ENCODE measurements at places on chromosomes 2 and 18.
A peak's percentile ranks its signal among the peaks of the same experiment; 100 is the strongest.

DNA sequence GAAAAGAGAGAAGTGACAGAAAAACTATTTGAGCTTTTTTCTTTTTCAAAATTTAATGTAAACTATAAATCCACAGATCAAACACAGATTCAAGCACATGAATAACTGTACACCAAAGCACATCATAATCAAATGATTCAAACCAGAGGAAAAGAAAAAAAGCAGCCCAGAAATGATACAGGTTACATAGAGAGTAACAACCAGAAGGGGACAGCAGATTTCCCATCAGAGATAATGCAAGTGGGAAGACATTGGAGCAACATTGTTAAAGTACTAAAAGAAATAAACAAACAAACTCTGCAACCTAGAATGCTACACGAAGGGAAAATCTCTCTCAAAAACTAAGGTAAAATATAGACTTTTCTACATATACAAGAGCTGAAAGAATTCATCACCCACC lies 34.5 kb downstream of the CMPK2 start:
- no peak for DNase-seq

DNA sequence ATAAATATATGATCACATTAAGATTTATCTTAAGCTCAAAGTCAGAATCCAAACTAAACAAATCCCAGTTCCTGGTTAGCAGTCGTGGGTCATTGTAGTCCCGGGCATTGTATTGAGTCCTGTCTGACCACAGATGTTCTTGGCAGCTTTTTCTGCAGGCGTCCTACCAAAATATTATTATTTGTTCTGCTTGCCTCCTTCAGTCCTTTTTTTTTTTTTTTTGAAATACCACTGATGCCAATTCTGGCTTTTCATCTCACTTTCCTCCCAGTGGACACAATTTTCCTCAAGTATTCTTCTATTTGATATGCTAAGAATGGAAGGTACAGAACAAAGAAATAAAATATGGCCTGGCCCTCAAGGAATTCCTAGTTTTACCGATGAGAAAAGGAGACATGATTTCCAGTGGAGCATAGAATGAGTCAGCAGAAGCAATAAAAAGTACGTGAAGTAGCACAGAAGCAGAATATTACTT lies 151.6 kb downstream of the CSRNP3 start:
- no peak for DNase-seq

- peak; percentile 55 for DNase-seq
Measured at GRCh38 chr2:102301867-102302362, 9.4 kb upstream of the IL1RL1 start.

DNA sequence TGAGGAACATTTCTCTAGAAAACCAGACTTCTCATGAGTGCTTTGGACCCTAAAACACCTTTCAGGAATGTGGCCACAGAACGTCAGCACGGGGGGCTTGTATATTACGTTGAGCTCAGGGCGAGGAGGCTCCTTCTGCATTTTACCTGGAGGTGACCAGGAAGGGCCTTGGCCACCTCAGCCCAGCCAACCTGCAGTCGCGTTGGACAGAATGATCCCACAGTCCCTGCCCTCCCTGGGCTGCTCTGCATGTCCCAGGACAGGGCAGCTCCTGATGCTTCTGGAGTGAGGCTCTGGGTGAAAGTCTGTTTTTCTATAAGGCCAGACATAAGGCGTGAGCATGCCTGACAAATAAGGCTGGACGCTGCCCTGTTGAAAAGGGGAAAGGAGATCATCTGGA lies 121.9 kb downstream of the NDUFA10 start:
- no peak for DNase-seq

DNA sequence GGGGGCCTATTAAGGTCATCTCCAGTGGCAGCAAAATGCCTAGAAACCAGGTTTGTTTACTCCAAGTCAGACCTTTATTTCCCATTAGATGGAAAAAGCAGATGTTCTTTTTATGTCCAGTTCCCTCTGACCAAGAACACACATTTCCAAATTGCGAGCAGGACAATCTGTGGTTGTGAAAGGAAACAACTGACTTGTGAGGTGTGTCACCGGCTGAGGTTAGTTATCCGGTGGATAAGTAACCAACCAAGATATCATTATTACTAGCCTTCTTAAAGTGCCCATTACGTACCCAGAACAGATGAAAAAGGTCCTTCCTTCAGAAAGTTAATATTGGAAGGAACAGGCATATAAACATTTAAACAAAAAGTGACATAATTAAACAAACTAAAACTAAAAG lies 112.9 kb downstream of the THADA start:
- DNase-seq = no peak

DNA sequence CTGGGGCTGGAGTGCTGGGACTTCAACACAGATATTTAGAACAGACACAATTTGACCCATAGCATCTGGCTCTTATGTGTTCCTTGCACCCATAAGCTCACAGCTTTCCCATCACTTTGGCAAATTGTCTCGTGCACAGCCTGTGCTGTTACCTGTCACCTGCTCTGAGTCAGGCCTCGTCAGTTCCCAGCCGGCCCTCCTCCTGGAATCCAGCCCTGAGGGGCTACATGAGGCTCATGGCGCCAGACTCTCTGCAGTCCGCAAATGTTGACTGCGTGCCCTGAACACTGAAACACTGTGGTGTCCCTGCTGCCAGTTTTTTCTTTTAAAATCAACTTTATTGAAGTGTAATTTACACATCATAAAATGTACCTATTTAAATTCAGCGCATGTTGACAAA lies 65.4 kb upstream of the BZW1 start:
- no peak for DNase-seq

GRCh38 chr18:32847691-32848090 lies 74.9 kb upstream of the KLHL14 start:
- no peak for DNase-seq

DNA sequence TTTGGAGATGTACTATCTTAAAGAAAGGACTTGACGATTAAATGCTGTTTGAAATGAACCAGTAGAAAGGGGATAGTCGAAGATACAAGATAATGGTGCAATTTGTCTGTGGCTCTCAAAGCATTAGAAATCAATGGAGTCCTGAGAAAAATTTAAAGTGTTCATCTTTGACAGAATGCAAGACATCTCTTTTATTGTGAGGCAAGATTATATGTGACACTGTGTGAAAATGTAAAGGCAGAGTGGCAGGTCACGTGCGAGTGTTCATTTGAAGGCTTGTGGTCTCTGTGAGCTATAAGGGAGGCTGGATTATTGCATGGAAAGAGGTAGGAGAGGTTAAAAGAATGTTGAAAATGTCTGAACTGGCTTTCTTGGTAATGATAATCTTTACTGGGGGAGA lies 709.2 kb downstream of the DSC3 start:
- no peak for DNase-seq

GRCh38 chr2:25025229-25026007 lies 16.5 kb upstream of the EFR3B start:
- DNase-seq = no peak

- DNase-seq = no peak
Measured at GRCh38 chr2:64217198-64217869, 73.1 kb upstream of the PELI1 start.

DNA sequence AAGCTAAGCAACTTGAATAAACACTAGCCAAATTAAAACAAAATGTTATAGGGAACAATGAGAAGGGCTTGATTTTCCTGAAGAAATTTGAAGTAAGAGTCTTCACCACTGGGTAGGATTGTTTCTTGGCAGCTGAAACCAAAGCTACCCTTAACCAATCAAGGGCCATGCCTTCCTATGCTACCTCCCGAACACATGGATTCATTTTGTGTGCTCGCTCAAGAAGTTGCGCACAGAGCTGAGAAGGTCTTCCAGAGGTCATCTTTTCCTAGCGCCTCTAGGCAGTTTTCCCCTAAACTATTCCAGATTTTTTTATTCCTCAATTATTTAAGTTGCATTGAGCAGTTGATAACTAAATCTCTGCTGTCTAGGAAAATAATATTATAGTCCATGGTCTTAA lies 264.6 kb downstream of the RBM43 start:
- no peak for DNase-seq

GRCh38 chr2:11236335-11236734 lies 81.1 kb downstream of the SLC66A3 start:
- DNase-seq = no peak

DNA sequence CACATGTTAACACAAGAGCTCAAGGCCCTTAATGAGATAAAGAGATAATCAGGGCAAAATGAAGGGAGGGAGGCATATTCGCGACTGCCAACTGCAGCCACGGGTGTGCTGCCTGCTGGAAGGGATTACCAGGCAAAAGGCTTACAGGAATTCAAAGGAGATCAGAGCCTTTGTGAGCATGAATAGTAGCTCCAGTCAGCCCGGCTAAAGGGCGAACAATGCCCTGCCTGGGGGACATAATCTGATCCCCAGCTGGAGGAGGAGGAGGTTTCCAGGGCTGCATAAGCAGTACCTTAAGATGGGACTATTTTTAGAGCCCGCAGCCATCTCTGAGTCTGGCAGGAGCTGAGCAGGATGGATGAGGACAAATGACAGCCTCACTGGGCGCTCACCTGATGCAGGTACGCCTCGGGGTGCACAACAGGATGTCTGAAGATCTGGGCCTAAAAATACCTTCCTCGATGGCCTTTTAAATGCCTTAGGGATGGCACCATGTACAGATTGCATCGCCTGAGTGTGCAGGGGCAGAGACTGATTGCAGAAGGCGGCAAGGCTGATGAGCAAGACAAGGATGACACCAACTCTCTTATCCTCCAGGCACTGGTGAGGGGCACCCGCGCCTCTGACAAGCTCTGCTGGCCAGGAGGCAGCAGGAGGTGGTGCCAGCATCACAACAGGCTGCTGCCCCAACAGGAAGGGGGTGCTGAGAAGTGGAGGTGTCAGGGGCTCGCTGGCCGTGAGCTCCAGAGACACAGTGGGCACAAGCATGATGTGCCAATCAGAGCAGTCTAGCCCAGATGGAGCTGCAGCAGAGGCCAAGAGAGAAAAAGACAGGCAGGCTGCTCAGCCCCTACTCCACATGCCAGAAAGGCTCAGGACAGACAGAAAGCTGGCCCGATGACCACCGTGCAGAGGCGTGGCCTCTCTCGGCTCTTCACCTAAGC lies 111.4 kb downstream of the EIPR1 start:
- no peak for DNase-seq
